ENCODE measurements at places on chromosomes 4 and X.

DNA sequence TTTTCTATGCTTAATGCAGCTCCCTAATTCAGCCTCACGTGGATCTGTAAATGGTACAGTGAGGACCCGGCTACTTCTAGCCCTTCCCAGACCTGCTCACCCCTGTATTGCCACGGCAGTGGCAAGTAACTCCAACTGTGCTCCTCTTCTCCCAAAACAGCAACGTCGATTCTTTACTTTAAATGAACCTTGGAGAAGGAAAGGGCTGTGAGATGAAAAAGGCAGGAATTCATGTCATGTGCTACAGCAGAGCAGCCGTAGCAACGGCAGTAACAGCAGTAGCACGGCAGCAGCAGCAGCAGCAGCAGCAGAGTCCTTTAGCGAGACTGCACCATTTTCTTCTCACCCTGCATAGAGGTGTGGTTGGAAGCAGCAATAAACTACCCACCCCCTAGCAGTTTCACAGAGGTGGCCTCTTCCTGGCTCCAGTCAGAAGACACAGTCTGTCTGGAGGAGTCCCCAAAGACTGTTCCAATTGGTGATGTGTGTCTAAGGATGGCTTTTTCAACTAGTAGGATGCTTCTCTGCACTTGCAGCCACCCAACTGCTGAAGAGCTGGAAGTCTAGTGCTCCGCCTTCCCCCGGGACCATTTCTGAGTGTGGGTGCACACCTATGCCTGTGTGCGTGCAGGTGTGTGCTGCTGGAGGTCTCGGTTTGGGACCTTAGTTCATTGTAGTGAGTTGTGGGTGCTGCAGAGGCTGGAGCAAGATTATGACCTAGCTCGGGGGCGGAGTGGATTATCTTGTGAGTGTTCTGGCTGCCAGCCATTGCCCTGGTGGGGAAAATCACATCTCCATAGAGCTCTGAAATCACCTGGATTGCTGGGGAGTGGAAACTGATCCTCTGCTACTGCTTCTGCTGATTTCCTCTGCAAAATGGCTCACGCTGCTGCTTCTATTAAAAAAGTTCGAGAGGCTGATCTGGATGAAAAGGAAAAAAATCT is 67.2 kb downstream of the ANK2 start:
- no peak for DNase-seq

DNA sequence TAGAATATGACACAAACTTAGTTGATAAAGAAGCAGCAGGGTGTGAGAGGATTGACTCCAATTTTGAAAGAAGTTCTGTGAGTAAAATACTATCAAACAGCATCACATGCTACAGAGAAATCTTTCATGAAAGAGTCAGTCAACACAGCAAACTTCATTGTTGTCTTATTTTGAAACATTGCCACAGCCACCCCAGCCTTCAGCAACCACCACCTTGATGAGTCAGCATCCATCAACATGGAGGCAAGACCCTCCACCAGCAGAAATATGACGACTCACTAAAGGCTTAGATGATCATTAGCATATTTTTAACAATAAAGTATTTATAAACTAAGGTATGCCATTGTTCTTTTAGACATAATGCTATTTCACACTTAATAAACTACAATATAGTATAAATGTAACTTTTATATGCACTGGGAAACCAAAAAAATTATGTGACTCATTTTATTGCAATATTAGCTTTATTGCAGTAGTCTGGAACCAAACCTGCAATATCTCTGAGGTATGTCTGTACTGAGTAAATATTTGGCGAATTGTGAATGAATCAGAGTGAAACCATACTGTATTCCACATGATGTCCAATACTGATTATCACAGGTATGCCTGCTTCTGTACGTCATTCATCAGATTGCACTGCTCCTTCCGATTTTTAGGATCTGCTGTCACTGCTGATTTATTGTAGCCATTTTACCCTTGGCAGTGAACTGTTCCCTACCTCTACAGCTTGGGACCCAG is 11.6 kb downstream of the FRMPD4 start:
- no peak for DNase-seq

- DNase-seq: no peak
These were observed 53.9 kb upstream of the PDLIM3 start for GRCh38 chr4:185589067-185589836.

DNA sequence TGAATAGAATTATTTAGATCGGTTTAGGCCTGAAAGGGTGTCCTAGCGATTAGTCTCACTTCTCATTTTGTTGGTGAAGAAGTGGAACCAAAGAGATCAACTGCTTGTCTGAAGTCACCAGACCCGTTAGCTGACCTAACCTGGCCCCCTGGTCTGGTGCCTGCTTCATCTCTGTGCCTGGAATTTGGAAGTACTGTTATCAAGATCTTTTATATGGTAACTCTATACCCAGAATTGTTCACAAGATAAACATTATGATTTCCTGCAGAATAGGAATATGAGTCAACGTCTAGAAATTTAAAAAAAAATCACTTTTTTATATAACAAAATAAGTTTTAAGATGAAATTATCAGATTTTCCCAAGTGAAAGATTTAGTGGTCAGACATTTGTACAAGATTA is 37.2 kb downstream of the LRP2BP start:
- no peak for DNase-seq

DNA sequence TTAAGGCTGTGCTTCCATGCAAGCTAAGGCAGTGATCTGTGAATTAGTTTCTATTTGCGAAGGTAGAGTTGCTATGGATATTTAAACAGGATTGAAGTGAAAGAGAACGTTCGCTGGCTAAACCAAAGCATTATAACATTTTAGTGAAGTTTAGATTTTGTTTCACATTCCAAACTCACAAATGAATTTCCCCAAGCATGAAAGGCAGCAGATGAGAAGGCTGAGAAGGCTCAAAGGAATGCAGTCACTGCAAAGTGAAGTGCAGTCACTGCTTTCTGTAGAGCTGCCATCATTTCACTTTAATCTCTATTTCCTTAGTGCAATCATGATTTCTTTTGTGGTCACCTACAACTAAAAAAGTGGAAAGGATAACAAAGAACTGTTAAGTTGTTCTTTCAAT is 334.7 kb upstream of the NR3C2 start:
- DNase-seq: no peak

GRCh38 chr4:123672987-123673386 is 276.4 kb downstream of the SPRY1 start:
- DNase-seq: no peak

Measured in posterior vena cava (tissue), 2 donors.